ENCODE measurements at places on chromosomes 16 and 17.

- DNase-seq, result no peak
Observed at GRCh38 chr16:20053336-20053735, 20.4 kb downstream of the GPR139 start.

DNA sequence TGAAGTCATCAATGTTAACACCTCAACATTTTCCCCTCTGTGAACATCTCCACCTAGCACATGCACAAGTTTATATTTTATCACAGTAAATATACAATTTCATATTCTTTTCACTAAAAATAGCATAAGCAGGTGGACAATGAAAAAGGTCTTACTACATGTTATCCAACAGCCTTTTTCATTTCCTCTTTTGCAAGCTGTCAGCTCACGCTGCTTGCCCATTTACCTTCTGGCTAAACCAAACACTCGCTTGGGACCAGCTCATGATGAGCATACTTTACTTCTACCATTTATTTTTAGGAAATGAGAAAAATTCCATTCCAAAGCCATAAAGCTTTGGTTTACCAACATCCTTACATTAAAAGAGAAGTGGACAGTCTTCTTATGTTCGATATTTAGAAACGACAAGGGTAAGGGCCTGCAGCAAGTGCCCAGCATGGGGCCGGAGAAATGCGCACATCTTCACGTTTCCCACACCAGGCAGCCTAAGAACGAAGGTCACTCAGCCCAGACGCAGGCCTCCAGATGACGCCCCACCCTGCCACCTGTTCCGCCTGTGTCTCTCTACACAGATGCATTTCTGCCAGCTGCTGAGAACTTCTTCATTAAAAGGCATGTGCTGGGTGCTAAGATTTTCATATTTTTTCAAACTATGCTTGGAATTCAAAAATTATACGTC, 13.9 kb downstream of the SNN start:
- no peak for DNase-seq

DNA sequence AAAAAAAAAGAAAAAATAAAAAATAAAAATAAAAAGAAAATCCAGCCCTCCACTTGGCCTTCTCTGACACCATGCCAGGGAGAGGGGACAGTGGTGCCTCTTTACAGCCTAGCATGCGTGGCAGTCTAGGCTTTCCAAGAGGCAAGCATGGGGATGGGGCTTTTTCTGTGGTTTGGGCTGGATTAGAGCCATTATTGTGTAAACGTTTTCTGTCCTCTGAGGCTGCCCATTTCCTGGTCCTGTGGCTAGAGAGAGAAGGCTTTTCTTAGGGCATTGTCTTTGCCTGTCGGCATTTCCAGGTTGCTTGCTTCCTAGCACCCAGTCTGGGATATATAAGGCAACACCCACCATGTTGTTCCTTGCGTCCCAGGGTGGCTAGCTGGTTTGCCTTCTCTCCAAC, 2.7 kb upstream of the DHRS7B start:
- DNase-seq, result no peak

DNA sequence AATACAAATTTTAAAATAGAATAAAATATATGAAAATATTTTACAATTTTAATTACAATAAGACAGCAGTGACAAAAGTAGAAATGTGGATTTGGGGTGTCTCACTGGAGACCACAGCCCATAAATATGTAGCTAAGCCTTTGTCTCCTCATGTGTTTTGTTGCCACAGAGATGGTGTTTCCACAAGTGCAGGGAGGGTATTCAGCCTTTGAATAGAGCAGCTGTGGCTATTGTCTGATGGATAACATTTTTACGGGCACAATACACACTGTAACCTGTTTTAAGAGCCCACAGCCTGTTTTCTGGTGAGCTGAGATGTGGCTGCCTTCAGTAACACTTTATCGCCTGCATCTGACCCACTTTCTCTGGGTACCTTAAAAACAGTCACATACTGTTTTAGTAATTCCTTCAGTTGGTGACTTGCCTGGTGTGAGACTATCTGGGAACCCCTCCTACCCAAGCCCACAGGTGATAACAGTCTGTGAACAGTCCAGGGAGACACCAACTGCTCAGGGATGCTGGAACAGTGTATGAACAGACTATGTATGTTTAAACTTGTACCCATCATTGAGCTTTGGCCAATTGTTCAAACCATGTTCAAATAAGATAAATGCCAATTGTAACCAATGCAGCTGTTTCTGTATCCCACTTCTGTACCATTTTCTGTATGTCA, 7.8 kb upstream of the AHSP start:
- DNase-seq, result no peak

- DNase-seq, result no peak
Observed at GRCh38 chr17:1995907-1996799, 29.0 kb downstream of the RTN4RL1 start.

Data from SK-N-DZ (cell line).